Activated CD8-positive, alpha-beta memory T cell treated with anti-CD3 and anti-CD28 coated beads for 1 hour (primary cell): ENCODE measurements at places on chromosomes 3 and 15.

GRCh38 chr15:62626903-62627302 is 415.6 kb upstream of the TPM1 start:
- no peak for DNase-seq

- no peak for DNase-seq
Observed at GRCh38 chr3:4986175-4986781, 7.0 kb downstream of the BHLHE40 start.

- no peak for DNase-seq
Observed at GRCh38 chr3:100574536-100574935, 34.9 kb upstream of the ADGRG7 start.

- DNase-seq = no peak
Observed at GRCh38 chr3:194851941-194852340, 166.3 kb downstream of the FAM43A start.

- no peak for DNase-seq
Observed at GRCh38 chr3:111590143-111590491, 5.0 kb downstream of the ZBED2 start.

DNA sequence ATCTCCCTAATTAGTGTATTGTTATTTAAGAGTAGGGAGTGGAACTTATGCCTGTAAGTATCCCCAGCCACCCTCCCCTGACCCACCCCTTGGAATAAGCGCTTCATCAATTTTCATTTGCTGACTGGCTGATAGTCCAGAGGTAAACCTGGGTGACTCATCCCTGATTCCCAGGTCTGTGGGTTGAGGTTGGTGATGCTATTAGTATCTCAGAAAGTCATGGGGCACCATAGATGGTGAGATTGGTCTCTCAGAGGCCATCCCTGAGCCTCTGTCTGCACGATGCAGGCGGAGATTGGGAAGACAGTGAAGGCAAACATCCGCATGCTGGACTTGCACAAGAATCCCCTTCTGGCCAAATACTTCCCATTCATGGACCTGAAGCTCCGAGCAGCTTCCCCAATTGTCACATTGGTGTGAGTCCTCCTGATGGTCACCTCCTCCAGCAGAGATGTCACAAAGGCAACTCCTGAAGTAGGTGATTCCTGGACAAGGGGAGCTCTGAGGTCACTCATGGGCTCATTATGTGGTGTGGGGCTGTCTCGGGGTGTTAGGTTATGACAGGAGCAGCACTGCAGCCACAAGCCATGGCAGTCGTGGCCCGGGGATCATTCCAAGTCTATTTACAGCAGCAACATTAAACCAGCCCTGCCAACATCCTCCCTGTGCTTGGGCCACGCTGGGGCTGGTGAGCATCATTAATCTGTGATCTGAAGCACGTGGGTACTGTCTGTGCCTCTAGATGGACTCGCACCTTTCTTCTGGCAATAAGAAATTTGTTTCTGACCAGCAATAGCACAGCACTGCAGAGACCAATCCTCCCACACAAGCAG is 6.8 kb upstream of the TXNRD3 start:
- DNase-seq = no peak

GRCh38 chr3:24596626-24597025 is 102.0 kb upstream of the THRB start:
- DNase-seq = no peak

GRCh38 chr3:8608791-8609467 is 35.7 kb downstream of the SSUH2 start:
- no peak for DNase-seq

GRCh38 chr3:38843898-38844297 is 27.9 kb upstream of the SCN10A start:
- DNase-seq = no peak

- DNase-seq = no peak
Observed at GRCh38 chr3:48241796-48242455, 1.0 kb downstream of the ZNF589 start.

DNA sequence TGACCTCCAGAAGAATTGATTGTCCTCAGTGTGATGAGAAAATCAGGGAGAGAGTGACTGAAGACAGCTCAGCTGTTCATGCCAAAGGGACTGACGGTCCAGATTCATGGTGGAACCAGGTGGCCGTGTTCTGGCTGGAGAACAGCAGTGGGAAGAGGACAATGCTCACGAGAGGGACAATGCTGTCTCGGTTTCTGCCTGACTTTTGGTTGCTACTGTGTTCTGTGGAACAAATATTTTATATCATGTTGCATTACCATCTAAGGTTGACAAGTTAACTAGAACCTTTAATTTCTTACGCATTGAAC is 58.0 kb upstream of the ULK4 start:
- no peak for DNase-seq

- DNase-seq = no peak
Observed at GRCh38 chr3:78281381-78281780, 1241.5 kb downstream of the ROBO2 start.

DNA sequence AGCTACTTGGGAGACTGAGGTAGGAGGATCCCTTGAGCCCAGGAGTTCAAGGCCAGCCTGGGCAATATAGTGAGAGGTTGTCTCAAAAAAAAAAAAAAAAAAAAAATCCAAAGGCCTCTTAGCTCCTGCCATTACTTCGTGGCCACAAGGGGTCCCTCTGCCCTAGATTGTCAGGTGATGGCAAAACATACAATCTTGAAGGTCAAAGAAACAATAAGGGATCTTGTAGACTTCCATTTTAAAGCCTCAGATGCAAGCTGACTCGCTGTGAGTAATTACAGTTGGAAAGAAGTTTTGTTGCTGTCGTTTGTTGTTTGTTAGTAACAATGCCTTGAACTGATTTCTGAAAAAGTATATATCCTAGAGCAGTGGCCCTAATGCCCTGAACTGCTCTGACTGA is 55.9 kb upstream of the PLCL2 start:
- peak; percentile 14 for DNase-seq

- no peak for DNase-seq
Observed at GRCh38 chr3:131883086-131883485, 151.7 kb downstream of the CPNE4 start.

DNA sequence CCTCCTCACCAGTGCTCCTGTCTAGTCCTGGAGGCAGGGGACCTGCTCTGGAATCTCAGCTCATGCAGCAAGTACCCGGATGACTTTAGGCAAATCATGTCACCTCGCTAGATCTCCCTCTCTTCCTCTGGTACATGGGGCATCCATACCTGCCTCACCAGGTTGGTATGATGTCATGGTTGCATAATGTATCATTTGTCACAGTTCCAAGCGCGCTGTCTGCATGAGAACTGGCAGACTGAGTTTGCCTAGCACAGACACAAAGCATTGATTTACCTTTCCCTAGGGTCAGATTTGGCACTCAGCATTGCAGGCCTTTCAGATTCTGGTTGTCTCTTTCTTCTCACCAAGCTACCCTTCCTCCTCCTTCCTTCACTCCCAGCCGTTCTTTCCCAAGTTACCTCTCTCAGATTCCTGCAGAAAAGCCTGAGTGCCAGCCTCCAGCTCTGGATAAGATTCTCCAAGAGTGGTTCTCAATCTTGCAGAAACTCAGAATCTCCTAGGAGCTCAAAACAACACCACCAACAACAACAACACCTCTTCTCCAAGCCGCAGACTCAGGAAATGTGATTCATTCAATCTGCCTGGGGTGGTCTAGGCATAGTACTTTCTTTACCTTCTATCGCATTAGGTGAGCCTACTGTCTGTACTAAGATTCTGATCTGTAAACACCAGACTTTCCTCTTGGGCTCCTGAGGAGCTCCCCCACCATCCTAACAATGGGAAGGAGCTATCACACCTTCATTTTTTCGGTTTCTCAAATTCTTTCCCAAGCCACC is 29.5 kb downstream of the FAM43A start:
- no peak for DNase-seq

DNA sequence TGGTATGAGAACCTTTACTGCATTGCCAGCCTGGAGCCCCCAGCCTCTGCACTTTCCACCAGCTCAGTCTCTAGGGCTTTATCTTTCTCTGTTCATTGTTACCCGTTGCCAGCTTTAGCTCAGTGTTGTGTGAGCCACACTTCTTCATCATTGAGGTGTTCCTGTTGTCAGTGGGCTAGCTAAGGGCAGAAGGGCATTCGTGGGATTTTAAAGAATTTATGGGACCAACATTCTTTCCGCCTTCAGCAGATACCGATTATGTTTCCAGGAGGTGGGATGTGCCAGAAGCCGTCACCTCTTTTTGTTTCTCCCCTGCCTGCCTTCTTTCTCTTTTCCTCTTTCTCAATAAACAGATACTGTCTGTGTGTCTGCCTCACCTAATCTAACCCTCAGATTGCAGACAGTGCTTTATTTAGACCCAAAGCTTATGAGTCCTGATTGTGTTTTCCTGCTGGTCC is 64.5 kb downstream of the PGPEP1L start:
- no peak for DNase-seq

DNA sequence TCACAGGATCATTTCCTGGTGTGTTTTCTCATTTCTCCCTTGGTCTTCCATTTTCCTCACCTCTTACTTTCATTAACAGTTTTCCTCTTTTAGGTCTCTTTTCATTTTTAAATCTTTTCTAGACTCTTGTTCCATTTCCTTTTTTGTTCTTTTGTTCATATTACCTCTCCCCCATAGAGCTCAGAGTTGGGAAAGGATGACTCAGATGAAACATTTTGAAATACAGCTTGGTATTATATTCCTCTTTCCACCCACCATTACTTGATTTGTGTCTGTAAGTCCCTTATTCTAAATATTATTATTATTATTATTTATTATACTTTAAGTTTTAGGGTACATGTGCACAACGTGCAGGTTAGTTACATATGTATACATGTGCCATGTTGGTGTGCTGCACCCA is 153.1 kb downstream of the VGLL3 start:
- DNase-seq = no peak

DNA sequence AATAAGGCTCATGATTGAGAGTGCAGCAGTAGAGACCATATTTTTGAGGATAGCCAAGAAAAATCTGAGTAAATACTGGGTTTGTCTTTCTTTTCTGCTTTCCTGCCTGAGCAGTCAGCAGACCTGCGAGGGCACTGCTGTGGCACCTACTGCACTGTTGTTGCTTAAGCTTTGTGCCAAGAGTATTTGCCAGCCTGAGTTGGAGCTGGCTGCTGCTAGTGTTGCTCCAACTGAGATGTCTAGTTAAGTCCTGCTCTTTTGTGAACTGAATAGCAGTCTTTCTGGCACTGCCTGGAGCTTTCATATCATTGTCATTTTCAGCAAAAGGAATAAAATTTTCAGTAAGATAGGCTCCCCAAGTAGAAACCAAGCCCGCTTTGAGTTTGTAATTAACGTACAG is 214.5 kb upstream of the P2RY1 start:
- DNase-seq = no peak

- no peak for DNase-seq
Observed at GRCh38 chr3:30162579-30162978, 443.8 kb upstream of the TGFBR2 start.

GRCh38 chr15:63870043-63870394 is 36.3 kb upstream of the HERC1 start:
- DNase-seq = no peak

GRCh38 chr15:100580414-100580813 is 21.6 kb downstream of the LINS1 start:
- DNase-seq = no peak

DNA sequence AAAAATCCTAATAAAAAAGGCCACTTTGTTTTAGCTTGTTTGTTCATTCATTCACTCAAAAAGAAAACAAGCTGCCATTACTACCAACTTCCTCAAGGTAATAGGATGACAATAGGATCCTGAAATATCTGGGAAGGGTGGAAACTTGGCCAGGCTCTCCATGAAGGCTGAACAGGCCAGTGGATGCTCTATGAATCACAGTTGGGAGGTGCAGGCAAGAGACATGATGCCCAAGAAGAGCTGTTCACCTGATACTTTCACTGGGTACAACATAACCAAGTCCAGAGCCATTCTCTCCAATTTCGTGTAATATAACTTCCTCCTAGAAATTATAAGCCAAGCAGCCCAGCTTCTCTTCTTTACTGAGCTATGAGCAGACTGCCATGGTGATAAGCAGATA is 37.3 kb downstream of the NMNAT3 start:
- no peak for DNase-seq

DNA sequence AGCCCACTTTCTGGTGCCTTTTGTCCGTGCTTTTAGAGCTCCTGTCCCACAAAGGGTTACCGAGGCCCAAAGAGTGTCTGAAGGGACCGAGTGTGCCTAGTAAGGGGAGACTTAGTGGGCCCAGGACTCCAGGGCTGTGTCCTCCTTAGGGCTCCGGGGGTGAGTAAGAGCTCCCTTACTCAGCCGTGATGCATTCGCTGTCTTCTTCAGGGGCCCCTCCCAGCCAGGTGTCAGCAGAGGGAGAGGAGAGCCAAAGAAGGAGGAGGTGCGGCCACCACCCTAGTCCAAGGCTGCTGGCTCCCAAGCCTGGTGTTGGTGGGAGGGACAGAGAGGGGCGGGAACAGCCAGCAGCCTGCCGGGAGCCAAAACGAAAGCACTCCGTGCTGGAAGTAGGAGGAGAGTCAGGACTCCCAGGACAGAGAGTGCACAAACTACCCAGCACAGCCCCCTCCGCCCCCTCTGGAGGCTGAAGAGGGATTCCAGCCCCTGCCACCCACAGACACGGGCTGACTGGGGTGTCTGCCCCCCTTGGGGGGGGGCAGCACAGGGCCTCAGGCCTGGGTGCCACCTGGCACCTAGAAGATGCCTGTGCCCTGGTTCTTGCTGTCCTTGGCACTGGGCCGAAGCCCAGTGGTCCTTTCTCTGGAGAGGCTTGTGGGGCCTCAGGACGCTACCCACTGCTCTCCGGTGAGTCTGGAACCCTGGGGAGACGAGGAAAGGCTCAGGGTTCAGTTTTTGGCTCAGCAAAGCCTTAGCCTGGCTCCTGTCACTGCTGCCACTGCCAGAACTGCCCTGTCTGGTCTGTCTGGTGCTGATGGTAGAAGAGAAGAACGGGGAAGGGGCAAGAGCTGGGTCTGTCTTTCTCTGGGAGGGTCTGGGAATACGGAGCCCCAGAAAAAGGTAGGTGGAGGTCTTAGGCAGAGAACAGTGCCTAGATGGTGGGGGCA is at the start of gene IL17RC:
Gene IL17RC, plus strand, starts transcription at position 365 of the 947 bp plus-strand sequence. Its CDS starts 218 bp downstream, at position 583.
- no peak for DNase-seq

- no peak for DNase-seq
Observed at GRCh38 chr15:42419369-42419768, 60.1 kb downstream of the CAPN3 start.

DNA sequence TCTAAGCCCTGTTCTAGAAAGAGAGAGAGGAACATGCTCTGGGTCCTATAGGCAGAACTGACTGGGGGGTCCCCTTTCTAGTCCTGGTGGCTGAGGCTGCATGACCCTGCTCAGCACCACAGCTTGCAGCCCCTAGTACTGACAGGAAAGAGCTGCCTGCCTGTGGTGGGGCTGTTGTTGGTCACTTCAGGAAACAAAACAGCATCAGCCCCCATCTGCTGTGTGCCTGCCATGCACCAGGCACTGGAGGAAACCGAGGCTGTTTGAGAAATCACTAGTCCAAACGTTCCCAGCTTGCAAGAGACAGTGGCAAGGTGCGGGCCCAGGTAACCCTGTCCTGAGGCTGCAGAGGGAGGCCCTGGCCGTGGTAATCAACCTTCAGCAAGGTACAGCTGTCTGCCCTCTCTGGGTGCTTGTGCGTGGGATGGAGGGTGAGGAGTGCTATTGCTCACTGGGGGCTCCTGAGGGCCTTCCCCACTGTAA is 90.6 kb downstream of the IQSEC1 start:
- no peak for DNase-seq

GRCh38 chr3:16151109-16151508 is 23.4 kb upstream of the GALNT15 start:
- no peak for DNase-seq
